Motor neuron (in vitro differentiated cells): ENCODE measurements at places on chromosomes 5 and 9. TPM values are rescaled to one million over a fixed set of nuclear protein-coding genes. Genes with fewer than 3 reads are reported as not detected.

DNA sequence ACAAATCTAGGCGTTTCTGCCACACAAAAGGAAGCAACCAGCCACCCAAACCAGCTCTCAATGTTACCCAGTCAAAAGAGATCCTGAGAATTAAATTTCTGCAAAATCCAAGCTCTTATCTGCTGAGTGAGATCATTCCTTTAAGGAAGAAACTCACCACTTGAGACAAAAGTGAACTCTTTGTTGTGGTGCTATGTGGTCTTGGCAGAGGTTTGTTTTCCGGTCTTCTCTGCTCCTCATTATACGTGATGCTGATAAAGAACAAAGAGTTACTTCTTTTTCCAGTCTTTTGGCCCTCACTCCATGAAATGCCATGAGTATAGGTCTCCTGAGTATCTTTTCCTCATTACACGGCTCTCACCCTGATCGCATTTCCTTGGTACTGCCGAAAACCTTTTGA is 82.1 kb downstream of the PRKACG start:
- no peak for ATAC-seq

TERT gene
- total RNA-seq: 0.30 and 3.0 TPM in 2 replicates

CNTFR gene
- total RNA-seq: 68.1 and 72.4 TPM in 2 replicates

DNA sequence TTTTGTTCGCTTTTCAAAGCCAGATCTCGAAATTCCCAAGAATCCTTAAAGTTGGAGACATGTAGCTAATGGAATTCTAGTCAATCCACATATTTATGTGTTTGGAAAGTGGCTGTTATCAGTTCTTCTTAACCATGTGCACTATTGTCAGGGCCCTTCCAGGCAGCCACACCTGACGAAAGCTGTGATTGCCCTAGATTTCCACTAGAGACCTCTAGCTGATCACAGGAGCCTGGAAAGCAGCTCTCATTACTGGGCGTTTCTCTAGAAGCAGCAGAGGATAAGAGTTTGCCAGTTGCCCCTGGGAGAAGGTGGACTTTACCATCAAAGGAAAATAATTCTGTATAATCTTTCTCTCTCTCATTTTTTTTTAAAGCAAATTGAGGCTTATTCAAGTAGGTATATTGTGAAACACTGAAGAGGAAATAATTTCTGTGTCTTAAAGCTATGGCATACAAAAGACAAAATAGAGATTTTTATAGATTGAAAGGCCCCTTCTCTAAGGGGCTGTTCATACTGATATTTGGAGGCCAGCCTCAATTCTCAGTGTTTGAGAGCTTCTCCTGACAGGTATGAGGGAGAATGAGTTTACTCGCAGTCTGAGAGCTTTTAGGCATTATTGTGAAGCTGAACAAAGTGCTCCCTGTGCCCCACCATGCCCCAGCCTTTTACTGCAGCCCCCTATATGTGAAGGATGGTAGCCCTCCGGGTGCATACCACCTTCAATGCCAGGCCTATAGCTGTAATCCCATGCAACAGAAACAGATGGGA is 405.4 kb upstream of the ACTBL2 start:
- ATAC-seq: peak; percentile 100

- no peak for ATAC-seq
Observed at GRCh38 chr5:63878788-63879187, 83.5 kb downstream of the HTR1A start.

- ATAC-seq: no peak
Observed at GRCh38 chr5:53063176-53063575, 46.4 kb downstream of the MOCS2 start.

GRCh38 chr9:6049798-6050197 is 34.4 kb upstream of the RANBP6 start:
- no peak for ATAC-seq

DNA sequence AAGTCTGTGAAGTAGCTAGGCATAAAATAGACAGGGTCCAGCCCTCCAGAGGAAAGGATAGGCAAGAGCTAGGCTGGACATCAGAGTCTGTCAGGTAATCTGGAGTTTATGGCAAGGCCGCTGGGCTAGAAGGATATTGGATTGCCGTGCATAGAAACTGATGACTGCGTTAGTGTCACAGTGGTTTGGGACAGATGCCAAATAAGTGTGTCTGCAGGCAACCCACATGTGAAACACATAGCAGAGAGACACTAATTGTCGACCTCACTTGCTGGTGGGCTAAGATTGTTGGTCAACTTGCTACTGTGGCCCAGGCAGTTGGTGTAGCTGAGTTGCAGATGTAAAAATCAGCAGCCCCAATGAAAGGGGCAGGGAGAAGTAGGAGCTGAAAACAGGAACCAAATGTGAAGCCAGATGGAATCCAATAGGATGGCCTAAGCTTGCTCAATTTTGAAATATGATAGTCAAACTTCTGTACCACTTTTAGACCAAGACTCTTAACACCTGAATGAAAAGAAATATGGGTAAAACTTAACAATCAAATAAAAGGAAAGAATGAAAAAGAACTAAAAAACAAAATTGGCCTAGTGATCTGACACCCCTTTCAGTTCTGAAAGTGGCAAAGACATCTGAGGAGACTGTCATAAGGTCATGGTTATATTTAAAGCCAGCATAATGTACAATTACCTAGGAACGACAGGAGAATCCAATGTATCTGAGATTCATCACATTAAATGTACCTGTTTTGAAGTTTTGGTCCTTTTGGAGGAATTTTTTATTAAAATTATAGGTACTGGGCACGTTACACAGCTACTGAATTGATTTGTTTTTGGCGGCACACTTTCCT is 243.3 kb upstream of the ACTBL2 start:
- ATAC-seq: no peak

GRCh38 chr9:72950875-72951442 is 1.9 kb downstream of the ALDH1A1 start:
- no peak for ATAC-seq

PAEP gene
- not detected in 2 replicates for total RNA-seq

GZMA gene
- total RNA-seq: not detected in 2 replicates

DNA sequence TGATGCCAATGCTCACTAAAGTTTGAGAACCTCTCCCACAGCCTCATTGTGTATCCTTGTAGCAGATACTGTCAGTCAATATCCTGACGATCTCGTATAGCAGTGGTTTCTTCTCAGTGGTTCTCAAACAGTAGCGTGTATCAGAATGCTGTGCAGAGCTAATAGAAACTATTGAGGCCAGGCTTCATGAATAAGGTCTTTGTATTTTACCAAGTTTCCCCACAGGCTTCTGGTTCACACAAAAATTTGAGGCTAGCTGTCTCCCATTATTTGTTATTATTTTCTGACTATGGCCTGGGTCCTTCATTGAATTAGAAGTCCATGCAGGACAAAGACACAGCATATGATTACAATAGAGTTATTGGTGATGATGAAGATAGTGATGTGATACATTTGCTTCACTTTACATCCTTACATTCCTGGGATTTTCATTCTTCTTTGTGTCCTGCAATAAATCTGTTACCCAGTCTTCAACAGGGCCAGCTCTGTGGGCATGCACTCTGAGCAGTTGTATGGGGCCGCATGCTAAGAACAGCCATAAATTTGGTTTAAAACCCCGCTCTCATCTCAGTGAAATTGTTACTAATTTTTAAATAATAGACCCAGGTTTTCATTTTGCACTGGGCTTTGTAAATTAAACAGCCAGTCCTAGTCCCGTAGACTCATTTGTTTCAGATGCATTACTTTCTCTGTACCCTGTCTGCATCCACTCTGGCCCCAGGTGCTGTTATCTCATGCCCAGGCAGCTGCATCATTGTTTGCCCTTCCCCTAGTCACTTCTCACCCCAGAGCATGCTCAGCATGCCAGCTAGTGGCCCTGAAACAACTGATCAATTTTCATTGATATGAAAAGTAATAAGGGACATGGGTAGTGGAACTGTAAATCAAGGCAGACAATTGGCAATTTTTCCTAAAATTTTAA is 199.9 kb upstream of the PIK3R1 start:
- ATAC-seq: no peak

- no peak for ATAC-seq
Observed at GRCh38 chr9:7185612-7186011, 427.8 kb downstream of the KDM4C start.

GRCh38 chr5:78495800-78496199 is 135.4 kb downstream of the SCAMP1 start:
- ATAC-seq: peak; percentile 9

GRCh38 chr5:16681876-16682275 is 65.1 kb upstream of the RETREG1 start:
- ATAC-seq: no peak

STK10 gene
- 8.8 and 11.0 TPM in 2 replicates for total RNA-seq

DNA sequence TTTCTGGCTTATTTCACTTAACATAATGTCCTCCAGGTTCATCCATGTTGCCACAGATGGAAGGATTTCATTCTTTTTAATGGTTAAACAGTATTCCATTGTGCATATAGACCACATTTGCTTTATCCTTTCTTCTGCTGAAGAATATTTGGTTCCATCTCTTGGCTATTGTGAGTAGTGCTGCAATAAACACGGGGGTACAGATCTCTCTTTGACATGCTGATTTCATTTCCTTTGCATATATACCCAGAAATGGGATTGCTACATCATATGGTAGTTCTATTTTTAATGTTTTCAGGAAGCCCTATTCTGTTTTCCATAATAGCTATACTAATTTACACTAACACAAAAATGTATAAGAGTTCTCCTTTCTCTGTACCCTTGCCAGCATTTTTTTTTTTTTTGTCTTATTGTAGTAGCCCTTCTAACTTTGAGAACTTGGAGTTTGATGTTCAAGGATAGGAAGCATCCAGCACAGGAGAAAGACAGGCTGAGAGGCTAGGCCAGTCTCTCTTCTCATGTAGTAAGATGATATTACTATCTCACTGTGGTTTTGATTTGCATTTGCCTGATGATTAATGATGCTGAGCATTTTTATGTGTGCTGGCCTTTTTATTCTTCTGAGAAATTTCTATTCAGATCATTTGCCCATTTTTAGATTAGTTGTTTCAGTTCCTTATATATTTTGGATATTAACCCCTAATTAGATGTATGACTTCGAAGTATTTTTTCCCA is 592.2 kb upstream of the ZNF608 start:
- peak; percentile 93 for ATAC-seq

- ATAC-seq: no peak
Observed at GRCh38 chr9:134011401-134011800, 13.9 kb upstream of the BRD3OS start.

ANKRD33B gene
- 4.0 TPM in 2 replicates for total RNA-seq

DNA sequence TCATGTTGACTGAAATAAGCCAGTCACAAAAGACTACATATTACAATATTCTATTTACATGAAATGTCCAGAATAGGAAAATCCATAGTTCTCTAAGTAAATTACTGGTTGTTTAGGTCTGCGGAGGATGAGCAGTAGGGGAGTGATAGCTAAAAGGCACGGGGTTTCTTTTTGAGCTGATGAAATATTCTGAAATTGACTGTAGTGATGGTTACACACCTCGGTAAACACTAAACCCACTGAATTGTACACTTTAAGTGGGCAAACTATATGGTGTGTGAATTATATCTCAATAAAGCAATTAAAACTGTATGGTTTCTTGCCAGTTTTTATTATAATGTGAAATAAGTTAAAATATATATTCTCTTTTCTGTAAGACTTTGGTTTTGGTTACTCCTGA is 77.7 kb upstream of the TMED7 start:
- no peak for ATAC-seq
